Activated CD4-positive, CD25-positive, alpha-beta regulatory T cell treated with anti-CD3 and anti-CD28 coated beads, Interleukin-2, amount 50 U/mL, for 16 hours (primary cell): ENCODE measurements at places on chromosomes 6 and 20.
A peak's percentile ranks its signal among the peaks of the same experiment; 100 is the strongest.

- no peak for DNase-seq
These were observed 4.9 kb downstream of the HMGA1 start for GRCh38 chr6:34241351-34242215.

DNA sequence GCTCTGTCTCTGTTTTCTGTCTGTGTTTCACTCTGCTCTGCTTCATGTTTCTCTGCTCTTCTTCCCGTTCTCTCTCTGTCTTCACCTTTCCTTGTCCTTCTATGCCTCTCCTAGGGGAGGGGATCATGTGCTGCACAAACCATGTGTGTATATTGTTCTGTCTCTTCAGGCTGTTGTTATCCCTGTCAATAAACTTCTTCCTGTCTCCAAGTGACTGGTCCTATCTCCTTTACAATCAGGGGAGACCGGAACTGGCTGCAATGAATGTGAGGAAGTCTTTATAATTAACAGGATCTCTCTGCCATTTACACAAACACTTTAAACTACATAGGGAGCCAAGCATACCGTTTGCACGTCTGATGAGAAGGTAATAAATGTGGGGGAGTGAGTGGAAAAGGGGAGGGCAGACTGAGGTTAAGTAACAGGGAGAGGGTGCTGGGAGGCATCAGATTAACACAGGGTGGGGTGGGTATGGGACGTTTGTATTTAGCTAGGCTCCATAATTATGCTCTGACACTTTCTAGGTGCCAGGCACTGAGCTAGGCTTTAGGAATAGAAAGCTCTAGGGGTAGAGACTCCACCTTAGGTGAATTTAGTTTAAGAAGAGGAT lies 626.1 kb downstream of the DHX35 start:
- DNase-seq, result no peak

- DNase-seq, result no peak
These were observed 320.1 kb downstream of the BTBD3 start for GRCh38 chr20:12237772-12238171.

- no peak for DNase-seq
These were observed 73.5 kb upstream of the DTNBP1 start for GRCh38 chr6:15736297-15736696.

- DNase-seq, result no peak
These were observed 24.8 kb upstream of the FOXQ1 start for GRCh38 chr6:1287103-1287591.

GRCh38 chr6:98782772-98783171 lies 51.6 kb upstream of the POU3F2 start:
- DNase-seq, result no peak

DNA sequence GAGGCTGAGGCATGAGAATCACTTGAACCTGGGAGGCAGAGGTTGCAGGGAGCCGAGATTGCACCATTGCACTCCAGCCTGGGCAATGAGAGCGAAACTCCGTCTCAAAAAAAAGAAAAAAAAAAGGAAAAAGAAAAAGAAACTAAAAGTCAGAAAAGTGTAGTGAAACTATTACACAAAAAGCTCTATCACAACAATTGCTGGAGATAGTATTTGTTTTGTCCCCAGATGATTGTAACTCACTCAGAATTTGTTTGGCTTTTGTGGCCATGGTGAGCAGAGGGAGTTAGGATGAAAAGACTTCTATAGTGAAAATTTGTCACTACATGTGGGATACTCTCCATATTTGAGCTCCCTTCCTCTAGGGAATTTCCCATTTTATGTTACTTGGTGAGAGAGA lies 5.2 kb upstream of the GOPC start:
- DNase-seq, result no peak

DNA sequence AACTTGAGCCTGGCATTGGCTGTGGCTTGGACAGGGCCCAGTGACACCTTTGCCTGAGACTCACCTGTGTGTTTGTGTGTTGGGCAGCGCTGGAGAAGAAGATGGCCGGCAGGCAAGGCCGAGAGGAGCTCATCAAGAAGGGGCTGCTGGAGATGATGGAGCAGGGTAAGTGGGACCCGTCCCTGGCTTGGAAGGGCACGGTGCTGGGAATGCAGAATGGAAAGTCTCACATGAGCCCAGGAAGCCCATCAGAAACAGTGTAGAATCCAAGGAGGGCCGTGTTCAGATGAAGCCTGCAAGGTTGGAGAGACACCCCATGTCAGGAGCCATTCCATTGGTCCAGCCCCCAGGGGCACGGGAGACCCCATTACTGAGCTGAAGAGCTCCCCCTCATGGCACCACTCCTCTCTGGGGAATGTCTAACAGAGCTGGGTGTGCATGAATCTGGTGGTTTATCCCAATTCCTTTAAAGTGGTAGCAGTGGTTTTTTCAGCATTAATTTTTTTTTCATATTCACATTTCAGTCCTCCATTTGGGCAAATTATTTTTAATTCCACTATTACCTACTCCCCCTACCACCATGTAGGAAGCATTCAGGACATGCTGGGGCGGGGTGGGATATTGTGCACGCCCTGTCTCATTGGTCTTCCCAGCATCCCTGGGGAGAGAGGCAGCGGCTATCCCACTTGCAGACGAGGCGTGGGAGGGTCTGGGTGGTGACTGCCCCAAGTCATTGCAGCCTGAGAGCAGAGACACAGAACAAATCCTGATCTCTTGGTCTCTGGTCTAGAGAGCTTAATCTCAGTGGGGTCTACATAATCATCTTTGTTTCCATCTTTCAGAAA lies 143.6 kb downstream of the PHACTR3 start:
- DNase-seq, result no peak

GRCh38 chr6:38025451-38025850 lies 205.9 kb downstream of the ZFAND3 start:
- no peak for DNase-seq

- peak; percentile 48 for DNase-seq
These were observed 83.1 kb downstream of the IRF4 start for GRCh38 chr6:474453-475185.

DNA sequence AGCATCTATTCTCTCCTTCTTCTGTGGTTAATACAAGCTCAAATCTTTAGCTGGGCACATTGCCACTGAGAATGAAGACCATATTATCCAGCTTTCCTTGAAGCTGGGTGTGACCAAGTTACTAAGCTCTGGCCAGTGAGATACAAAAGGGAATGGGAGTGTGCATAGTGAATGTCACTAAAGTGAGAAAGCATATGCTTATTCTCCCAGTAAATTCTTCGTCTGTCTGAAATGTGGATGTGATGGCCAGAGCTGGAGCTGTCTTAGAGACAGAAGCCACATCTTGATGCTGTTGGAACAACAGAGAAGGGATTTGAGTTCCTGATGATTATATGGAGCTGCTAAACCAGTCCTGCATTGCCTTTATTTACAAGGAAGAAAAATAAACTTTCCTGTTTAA lies 60.1 kb downstream of the SESN1 start:
- no peak for DNase-seq

DNA sequence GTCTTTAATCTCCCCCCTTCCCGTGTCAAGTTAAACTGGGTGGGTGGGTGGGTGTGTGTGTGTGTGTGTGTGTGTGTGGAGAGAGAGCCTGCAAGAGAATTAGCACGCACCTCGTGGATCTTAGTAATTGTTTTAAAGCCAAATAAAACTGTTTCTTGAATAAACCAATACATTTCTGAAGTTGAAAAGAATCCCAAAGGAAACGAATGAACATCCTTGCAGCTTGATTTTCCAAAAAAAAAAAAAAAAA lies 381 bp upstream of the BICRAL start:
- no peak for DNase-seq

DNA sequence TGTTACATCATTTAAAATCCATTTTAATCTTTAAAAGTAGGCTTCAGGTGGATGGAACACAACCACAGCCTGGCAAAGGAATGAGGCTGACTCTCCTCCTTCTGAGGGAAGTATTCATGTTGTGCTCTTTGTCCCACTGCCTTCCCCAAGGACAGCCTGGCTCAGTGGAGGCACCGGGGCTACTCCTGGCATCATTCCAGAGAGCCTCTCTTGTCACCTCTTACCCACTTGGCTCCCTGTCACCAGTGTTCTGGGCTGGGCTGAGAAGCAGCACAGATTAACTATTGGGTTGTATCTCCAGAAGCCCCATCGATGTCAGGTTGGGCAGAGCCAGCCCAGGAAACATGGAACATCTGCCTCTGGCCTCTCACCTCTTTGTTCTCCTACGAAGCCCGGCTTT lies 10.7 kb upstream of the TP53INP2 start:
- DNase-seq, result no peak

- DNase-seq, result no peak
These were observed 963 bp upstream of the RMND1 start for GRCh38 chr6:151452750-151453427.

DNA sequence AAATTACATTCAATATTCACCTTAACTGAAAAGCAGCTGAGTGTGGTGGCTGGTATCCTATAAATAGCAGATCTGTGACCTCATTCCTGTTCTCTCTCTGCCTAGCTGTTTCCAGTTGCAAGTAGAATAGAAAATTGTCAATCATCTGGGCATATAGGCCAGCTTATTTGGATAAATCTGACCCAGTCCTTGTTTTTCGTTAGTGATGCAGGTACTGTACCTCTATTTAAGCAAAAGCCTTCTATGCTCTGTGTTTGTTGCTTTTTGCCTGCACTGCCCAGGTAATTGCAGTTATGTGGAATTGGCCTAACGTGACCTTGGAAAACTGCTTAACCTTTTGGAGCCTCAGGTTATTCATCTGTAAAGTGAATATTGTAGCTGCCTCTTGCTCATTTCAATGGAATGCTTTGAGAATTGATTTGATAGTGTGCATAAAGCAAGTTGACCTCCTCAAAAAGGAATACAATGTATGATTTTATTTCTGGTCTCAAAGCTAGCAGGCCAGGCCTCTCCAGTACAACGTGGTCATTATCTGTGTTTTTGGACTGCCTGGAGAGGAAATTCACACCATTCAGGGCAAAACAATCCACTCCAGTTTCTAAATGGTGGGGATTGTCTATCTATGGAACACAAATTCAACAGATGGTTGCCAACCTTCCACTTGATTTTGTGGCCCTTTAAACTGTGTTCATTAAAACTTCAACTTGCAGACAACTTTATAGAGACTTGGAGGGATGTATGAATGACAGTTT lies 508.7 kb upstream of the CITED2 start:
- DNase-seq, result no peak

GRCh38 chr6:43884652-43885022 lies 114.6 kb downstream of the VEGFA start:
- DNase-seq, result no peak

- no peak for DNase-seq
These were observed 608.6 kb downstream of the UTRN start for GRCh38 chr6:144893680-144894151.

DNA sequence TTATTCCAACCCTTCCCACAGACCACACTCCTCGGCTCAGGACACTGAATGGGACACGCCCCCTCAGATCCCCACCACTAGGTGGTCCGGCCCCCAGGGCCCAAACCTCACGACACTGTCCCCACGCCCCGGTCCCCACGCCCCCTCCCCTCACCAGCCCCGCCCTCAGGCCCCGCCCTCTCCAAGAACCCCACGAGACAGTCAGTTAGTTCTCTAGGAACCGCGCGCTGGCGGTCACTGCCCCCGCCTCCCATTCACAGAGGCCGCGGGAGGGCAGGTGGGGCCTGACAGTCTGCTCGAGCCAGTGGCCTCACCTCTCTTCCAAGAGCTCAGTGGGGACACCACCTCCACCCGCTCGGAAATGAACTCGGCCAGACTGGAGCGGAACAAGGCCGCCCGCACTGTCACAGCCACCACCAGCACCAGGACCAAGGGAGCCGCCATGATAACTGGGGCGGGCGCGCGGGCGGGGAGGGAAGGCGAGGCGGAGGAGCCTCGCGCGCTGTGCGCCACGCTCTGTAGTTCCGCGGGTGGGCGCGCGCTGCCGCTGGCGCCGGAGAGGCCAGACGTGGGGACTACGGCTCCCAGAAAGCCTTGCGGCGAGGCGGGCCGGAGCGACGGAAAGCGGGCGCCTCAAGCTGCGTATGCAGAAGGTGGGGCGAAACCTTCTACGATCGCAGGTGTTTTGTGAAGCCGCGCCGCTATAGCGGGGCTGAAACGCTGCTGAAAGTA lies at the start of gene PIGU:
PIGU (minus strand) TSS at position 451 of the 732 bp plus-strand sequence; CDS start at position 444, 7 bp downstream.
- peak; percentile 94 for DNase-seq

DNA sequence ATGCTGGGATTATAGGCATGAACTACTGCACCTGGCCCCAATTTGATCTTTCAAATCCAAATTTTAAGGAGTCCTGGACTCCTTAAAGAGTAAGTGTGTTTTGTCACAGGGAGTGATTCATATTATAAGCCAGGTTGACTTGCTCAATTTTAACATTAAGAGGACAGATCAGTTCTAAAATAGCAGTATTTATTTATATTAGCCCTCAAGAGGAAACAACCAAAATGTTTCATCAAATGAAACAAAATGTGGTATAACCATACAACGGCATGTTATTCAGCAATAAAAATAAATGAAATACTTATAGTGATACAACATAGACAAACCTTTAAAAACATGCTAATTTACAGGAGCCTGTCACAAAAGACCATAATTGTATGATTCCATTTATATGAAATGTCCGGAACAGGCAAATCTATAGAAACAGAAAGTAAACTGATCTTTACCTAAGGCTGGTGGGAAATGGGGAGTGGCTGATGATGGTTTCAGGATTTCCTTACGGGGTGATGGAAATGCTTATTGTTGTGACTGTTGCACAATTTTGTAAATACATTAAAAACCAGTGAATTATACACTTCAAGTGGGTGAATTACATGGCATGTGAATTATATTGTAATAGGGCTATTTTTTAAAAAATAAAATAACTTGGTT lies 637.4 kb downstream of the MMUT start:
- DNase-seq, result no peak

GRCh38 chr6:121951918-121952379 lies 447.5 kb upstream of the HSF2 start:
- DNase-seq, result no peak

- no peak for DNase-seq
These were observed 37.1 kb downstream of the PIGU start for GRCh38 chr20:34639755-34640222.

GRCh38 chr6:111631018-111631417 lies 25.3 kb upstream of the TRAF3IP2 start:
- no peak for DNase-seq

DNA sequence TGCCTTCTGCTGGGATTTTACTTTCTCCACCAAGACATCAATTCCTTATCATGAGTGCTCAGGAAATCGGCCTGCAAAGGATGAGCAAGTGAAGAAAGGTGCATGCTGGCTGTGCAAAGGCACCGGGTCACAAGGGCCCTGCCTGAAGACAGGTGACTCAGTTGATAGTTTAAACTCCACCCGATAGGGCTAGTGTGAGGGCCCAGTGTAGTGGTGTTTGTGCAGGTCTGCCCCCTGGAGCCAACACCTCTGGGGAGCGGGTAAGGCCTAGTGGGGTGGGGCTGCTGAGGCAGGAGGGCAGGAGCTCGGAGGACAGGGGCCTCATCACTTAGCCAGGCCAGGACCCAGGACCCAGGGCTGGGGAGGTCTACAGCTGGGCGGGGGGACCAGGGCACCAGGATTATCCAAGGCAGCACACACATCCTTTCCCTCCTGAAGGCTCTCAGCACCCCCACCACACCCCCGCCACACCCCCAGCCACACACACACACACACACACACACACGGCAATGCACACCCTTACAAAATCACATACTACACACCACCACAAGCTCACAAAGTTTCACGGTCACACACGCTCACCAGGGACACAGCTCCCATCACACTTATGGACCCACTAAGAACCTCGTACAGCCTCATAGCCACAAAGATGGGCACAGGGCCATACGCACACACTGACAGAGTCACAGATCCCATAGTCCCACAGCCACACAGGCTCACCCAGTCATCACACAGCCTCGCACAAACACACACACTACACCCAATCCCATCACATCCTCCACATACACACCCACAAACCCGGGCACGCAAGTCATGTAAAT lies 75.4 kb downstream of the GRM4 start:
- no peak for DNase-seq
